ENCODE measurements at places on chromosomes 5 and 9.

DNA sequence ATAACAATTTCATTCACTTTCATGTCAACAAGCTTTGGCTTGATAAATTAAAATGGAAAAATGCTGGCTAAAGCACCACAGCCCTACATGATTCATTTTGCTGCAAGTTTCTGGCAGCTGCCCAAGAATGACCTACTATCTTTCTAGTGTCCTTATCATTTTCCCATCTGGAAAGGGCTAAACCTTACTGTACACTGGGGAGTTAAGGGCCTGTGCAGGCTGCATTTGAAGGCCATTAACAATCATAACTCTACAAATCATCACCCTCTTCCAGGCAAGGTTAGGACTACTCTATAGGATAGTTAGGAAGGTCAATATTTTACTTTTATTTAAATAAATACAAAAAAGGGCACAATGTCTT is 579.7 kb upstream of the ZNF608 start:
- no peak for DNase-seq

DNA sequence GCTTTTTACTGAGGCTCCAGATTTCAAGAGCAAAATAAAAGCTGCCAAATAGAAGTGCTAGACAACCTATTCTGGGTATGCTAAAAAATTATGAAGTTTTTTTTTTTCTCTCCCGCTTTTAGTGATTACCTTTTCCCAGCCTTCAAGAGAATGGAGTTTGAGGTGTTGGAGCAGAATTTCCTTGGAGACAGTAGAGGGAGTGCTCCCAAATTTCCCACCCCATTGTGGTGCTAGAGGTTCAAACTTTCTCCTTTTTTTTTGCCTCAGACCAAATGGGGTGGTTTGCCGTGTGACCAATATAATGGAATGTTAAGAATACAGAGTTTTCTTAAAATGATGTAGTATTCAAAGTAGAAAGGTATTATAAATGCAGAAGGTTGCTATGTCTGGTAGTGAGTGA is 244.2 kb upstream of the RIOK2 start:
- no peak for DNase-seq

GRCh38 chr9:4050916-4051315 is 249.0 kb downstream of the GLIS3 start:
- no peak for DNase-seq

- no peak for DNase-seq
These were observed 578.4 kb downstream of the CDK5RAP2 start for GRCh38 chr9:120001536-120001935.

- no peak for DNase-seq
These were observed 731.8 kb upstream of the RGMB start for GRCh38 chr5:98041661-98042060.

GRCh38 chr9:135693265-135693664 is 6.0 kb downstream of the SOHLH1 start:
- DNase-seq = no peak

DNA sequence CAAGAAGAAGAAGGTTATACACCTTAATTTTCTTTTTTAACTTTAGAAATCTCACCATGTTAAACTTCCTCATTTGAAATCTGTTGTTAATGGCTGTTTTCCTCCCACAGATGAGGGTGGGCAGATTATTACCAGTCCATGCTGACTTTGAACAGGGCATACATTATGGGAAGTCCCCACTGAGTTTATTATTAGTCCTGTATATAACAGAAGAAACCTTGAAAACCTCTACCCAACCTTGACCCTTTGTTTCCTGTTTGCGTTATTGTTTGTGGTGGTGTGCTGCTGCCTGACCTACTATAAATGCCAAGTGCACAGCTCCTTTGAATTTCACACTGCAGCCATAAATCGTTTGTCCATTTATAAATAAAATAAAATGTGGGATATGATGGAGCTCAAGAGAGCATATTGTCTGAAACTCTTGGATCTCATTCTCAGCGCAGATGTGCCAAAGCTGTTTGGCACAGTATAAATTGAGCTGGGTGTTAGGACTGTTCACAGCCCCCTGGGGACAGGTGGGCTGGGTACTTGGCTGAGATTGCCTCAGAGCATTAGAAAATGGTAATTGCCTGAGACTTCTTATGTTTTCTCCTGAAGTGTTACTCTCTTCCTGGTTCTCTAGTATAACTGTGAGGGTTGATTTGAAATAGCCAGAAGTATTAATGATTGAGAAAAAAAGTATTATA is 139.6 kb downstream of the SPATA31D1 start:
- DNase-seq = no peak

GRCh38 chr5:115723220-115723619 is 93.2 kb downstream of the CDO1 start:
- DNase-seq = no peak

- no peak for DNase-seq
These were observed 6.3 kb downstream of the CRHBP start for GRCh38 chr5:76958991-76959767.

DNA sequence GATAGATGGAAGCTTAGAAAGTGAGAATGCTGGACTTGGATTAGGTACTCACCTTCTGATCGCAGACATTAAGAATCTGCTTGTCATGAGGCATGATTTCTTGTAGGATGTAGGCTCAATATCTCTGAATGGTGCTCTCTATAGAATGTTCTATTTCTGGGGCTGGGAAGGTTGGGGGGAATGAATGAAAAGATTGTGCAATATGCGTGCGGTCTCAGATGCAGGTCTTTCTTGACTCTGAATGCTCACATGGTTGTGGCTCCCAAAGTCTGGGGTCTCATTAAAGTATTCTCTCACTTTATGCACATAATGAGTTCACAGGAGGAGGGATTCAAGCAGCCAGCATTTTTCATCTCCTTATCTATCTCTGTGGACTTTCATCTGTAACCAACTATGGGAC is 482.0 kb upstream of the CD180 start:
- DNase-seq = no peak

GRCh38 chr5:96835791-96836191 is 28.0 kb upstream of the ERAP1 start:
- no peak for DNase-seq

- DNase-seq = no peak
These were observed 2.0 kb upstream of the TEX48 start for GRCh38 chr9:114684036-114684435.

GRCh38 chr9:100756217-100756616 is 178.3 kb downstream of the CAVIN4 start:
- peak; percentile 44 for DNase-seq

DNA sequence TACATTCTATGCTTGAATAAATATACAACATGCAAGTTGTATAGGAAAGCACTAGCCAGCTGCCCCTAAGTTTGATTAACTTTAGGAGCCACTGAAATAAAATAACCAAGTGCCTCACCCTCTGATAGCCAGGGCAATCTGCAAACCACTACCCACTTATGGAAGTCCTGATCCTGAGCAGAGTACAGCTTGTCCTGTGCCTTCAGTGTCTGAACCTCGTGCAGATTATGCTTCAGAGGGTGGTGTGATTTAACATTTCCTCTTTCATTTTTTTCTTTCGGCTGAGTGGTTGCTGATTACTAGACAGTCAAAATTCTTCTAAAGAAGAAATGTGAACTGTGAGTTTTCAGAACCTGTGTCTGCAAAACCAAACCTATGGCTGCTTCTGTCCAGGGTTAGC is 327.7 kb downstream of the PIK3R1 start:
- no peak for DNase-seq

GRCh38 chr9:99567436-99567835 is 254.2 kb upstream of the NR4A3 start:
- no peak for DNase-seq

GRCh38 chr5:90917928-90918668 is 359.5 kb downstream of the ADGRV1 start:
- DNase-seq = no peak
